ENCODE measurements at places on chromosomes 7 and 10.

- DNase-seq = no peak
Observed at GRCh38 chr7:145123502-145123901, 287.6 kb upstream of the TPK1 start.

DNA sequence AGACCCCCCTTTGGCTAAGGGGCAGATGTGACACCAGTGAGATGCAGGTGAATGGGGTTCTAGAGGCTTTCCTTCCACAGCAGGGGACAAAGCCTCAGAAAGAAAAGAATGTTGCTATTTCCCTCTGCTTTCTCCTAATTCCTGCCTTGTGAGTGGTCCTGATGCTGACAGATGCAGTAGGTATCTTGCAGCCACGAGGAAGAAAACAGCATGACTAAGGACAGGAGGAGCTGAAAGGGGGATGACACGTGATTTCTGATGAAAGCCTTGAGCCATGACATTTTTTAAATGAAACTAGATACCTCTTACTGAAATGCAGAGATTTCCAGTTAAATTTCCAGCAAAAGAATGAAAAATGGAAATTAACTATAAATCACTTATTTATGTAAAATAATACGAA lies 92.4 kb downstream of the C1GALT1 start:
- DNase-seq = no peak

DNA sequence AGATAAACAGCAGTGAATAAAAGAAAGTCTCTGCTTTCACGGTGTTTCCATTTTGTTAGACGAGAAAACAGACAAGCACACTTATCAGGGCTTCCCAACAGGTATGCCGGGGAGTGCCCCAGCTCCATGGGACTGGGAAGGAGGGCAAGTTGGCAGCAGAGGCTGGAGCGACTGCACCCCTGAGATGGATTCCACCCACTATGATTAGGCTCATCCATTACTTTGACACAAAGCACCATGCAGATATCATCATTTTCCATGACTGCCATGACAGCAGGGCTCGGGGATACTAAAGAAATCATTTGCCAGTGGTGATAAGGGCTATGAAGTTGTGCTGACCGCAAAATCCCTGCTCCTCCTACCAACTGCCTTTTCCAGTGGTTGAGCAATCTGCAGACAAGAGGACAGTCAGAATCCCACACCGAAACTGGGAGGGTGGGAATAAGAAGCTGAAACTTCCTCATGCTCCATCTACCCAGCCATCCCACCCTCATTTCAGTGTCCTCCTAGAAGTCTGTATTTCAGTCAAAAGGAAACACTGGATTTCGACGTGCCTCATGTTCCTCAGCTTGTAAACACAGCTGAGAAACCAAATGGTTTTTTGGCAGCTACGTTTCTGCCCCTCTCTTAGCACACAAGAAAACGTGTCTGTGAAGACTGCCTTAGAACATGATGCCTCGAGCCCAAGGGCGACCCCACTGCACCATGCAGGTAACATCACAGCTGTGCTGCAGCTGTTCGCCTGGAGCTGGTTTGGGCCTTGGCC lies 15.5 kb downstream of the CREB3L2 start:
- DNase-seq = no peak

- no peak for DNase-seq
Observed at GRCh38 chr7:133135451-133135850, 53.6 kb upstream of the CHCHD3 start.

DNA sequence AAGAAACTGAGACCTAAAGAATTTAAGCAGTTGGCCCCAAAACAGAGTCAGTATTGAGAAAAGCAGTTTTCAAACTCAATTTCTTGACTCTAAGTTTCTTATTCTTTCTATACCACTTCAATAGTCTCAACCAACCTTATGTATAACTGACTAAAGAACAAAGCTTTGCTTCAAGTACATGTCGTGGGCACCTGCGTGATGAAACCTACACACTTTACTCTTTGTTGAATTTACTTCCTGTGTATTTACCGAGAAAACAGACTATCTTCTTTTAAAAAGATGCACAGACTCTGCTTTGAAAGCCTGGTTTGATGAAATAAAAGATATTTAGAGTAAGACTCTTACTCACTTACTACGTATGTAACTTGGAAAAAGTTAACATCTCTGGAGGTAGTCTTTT lies 297.2 kb upstream of the CDC14C start:
- no peak for DNase-seq

GRCh38 chr10:49165821-49166483 lies 22.2 kb downstream of the TMEM273 start:
- no peak for DNase-seq

DNA sequence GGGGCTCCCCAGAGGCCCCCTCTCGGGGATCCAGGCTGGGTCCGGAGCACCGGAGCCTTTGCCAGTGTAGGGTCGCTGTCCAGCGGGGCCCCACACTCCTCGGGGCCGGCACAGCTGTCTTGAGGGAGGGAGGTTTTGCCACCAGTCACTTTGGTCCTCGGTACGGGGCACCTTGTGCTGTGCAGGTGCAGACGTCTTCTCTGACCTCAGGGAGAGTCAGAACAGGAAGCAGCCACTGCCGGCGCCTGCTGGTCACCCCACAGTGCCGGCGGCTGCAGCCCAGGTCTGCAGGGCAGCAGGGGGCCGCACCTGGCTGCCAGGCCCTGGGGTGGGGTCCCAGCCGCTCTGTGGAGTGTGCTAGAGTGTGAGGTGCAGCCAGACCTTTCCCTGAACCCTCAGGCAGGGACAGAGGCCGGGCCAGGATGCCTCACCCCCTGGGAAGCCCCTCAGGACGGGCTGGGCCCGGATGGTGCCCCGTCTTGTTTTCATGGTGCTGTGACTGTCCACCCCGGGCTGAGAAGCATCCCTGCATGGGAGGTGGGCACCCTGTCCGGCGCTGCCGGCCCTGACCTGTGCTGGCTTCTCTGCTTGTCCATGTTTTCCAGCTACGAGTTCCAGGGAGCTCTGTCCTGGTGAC lies 8.2 kb downstream of the MAFK start:
- no peak for DNase-seq

DNA sequence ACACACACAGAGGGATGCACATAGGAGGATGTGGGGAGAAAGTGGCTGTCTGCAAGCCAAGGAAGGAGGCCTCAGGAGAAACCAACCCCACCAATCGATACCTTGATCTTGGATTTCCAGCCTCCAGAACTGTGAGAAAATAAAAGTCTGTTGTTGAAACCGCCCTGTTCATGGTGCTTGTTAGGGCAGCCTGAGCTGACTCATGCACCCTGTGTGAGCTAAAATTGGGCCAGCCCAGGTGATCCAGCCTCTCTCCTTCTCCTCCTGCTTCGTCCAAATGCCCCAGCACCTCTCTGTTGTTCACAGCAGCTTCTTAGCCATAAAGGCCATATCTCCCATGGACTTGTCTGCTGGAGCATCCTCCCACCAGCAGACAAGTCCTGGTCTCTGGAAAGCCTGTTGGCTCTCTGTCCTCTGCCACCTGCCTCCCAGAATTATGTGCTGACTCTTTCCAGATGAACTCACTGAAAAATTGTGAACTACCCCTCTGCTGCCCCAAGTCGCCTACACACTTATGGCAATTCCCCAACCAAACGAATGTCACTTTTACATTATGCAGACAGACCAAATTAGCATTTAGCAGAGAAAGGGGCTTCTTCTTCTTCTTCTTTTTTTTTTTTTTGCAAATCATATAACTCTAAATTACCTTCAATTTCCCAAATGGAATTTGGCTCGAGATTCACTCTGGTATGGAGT lies 30.2 kb upstream of the CARD11 start:
- DNase-seq = no peak

- DNase-seq = no peak
Observed at GRCh38 chr10:24209946-24210491, 1.1 kb downstream of the KIAA1217 start.

- no peak for DNase-seq
Observed at GRCh38 chr10:103720964-103721335, 134.4 kb downstream of the SH3PXD2A start.

DNA sequence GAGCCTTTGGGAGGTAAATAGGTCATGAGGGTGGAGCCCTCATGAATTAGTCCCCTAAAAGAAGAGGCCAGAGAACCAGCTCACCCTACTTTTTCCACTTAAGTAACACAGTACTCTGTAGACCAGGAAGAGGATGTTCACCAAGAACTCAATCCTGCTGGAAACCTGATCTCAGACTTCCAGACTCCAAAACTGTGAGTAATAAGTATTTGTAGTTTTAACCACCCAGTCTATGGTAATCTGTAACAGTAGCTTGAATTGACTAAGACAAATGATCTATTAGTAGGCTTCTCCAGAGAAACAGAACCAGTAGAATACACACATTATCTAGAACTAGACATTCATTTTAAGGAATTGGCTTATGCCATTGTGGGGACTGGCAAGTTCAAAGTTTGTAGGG lies 51.5 kb downstream of the ANKMY2 start:
- no peak for DNase-seq

GRCh38 chr10:43197834-43198681 lies 59.8 kb downstream of the CSGALNACT2 start:
- DNase-seq = no peak

DNA sequence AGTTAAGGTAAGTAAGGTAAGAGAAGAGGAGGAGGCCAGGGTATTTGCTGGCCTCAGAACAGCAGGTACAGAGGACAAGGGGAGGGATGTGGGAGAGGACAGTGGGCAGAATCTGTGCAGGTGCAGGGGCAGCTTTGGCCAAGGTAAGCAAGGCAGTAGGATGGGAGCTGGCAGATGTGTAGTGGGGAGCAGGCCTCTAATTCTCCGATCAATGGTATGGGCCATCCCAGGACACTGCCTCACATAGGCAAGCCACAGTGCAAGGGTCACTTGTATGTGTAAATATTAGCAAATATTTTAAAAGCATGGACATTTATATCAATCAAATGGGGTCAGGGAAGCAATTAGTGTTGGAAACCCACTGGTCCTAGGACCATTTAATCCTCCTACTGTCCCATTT lies 373.5 kb downstream of the GRID1 start:
- DNase-seq = no peak

DNA sequence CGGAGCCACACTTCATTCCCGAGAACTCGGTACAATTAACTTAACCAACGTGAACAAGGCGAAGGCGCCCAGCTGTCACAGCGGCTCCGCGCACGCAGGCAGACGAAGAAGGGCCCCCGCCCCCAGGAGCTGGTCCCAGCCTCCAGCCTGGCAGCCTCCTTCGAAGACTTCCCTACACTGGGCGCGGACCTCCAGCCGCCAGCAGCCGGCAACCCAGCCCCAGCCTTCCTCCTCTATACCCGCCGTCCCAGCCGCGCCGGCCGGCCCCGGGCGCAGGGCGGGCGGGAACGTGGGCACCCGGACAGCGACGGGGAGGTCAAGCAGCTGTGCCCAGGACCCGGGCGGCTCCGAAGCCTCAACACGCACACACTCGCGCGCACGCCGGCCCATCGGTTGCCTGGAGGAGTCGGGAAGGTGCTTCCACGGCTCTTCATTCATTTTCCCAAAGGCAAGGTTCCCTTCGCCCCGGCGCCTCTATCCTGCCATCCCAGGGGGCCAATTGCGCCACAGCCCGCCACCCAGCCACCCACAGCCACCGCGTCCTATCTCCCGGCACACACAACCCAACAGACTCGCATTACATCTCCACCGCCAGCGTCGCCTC lies 1.6 kb downstream of the CHST15 start:
- DNase-seq = no peak

GRCh38 chr10:72953687-72954086 lies 919 bp downstream of the PLA2G12B start:
- no peak for DNase-seq

- DNase-seq = no peak
Observed at GRCh38 chr7:27141137-27141922, 2.2 kb downstream of the HOXA5 start.

- no peak for DNase-seq
Observed at GRCh38 chr10:26485150-26485941, 47.2 kb downstream of the APBB1IP start.

DNA sequence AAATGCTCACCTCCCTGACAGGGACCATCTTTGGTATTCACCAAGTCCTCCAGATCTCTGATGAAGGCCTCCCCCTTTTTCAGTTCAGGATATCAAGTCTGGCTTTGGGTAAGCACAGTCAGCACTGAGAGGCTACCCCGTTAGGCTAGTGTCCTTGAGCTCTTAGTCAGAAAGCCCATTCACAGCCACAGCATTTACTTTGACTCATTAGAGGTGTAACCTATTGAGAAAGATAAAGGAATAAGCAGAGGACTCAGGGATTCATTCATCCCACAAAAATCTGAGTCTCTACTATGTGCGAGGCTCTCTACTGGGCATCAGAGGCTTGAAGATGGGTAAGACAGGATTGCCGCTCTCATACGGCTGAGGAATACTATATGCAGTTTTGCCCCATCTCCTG lies 14.0 kb upstream of the RAMP3 start:
- no peak for DNase-seq

GRCh38 chr10:26214004-26214403 lies 2.6 kb upstream of the GAD2 start:
- DNase-seq = no peak

DNA sequence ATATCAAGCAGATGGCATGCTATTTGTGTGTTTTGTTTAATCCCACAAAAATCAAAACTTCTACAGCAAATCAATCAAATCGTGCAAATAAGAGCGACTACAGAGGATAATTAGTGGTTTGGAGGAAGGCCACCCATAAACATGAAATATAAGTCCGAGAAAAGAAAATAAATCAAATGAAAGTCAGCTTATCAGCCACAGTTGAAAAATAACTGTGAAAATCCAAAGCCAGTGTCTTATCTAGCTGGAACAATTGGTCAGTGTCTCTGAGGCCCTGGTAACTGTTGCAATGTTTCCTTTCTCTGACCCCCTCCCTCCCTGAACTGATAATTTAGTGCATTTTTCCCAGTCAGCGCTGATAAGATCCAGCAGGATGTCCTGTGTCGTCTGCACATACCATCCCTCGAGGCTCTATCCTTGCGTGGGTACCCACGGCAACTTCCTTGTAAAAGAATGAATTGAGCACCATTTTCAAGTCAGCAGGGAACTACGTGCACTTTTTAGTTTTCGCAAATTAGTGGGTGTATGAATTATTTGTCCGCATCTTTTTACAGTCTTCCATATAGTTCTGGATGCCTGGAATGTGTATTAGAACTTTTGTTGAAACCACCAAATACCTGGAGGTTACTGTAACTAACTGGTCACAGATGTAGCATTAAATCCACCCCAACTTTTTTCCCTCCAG lies 10.8 kb upstream of the JCAD start:
- no peak for DNase-seq

DNA sequence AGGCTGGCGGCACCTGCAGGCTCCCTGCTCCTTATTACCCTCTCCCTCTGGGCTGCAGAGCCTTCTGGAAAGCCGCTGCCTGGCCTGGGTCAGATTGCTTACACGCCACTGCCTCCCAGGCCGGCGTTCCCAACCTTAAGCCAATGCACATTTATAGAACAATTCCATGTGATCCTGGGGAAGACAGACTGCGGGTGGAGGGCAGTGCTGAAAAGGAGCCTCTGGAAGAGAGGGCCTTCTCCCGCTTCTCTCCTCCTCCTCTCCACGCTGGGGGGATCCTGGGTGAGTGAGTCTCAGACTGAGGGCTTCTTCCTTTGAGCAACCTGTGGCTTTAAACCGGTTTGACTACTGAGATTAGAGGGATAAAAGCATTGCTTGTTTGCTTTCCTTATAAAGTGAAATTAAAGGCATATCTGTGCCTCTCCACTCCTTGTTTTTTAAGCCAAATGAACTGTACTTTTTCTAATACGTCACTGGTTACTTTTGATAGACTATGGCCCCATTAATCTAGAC lies 5.5 kb downstream of the TACC2 start:
- DNase-seq = no peak

- no peak for DNase-seq
Observed at GRCh38 chr7:94297397-94297838, 97.3 kb upstream of the COL1A2 start.

All from stimulated activated CD8-positive, alpha-beta memory T cell treated with anti-CD3 and anti-CD28 coated beads, Interleukin-7, amount 100 ng/mL, for 1 hour (primary cell).